ENCODE measurements at places on chromosomes 11 and 22.

GRCh38 chr11:8056810-8057463 is 24.1 kb upstream of the TUB start:
- no peak for DNase-seq

- peak; percentile 36 for DNase-seq
These were observed 45.3 kb downstream of the CCDC34 start for GRCh38 chr11:27317751-27318150.

DNA sequence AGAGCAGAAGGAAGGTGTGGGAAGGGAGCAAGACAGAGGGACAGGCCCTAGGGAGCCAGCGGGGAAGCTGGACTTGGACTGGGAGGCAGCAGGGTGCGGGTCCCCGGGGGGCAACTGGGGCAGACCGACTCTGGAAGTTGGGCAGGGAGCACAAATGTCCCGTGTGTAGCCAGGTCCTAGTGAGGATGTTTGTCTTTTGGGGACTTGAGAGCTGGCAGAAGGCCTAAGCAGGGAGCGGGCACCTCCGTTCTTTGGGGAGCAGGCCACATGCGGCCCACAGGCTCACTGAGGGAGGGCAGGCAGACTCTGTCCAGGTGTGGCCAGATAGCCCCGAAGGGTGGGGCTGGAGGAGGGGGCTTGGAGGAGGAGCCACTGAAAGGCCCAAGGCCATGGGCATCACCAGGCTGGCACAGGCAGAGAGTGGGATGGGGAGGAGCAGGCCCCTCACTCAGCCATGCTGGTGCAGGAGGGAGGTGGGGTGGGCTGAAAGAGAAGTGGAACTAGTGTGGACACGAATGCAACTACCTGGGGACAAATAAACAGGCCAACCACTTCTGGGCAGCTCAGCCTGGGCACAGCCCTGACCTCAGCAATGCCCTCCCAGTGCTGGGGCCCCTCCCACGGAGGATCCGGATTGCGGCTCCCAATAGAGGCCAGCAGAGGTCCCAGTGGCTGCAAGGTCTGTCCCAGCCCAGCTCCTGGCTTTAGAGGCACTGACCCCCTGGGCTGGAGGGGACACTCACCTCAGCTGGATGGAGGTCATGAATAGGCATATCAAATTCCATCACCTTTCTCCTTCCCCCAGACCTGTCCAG is 1.3 kb upstream of the SCARF2 start:
- DNase-seq = no peak

DNA sequence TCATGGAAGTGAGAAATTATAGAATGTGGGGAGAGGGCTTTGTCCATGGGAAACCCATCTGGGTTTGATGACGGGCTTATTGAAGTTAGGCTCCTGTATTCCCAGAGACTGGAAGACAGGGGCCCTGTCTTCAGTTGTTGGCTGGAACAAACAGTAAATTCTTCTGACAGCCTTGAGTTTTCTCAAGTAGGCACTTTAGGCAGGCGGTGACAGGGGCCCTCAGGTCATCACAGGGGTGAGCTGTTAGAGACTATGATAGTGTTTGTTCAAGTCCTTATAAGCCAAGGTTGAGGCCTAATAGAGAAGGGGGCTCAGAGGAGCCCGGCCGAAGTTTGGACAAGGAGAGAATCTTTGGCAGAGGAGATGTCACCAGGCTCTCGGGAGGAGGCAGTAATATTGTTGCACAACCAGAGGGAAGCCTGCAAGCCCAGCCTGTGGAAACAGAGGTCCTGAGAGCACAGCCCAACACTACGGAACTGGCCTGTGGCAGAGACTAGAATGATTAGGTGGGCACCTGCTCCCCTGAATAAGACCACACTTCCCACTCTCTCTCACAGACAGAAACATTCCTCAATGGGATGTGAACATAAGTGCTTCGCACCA is 20.2 kb upstream of the IL17RA start:
- DNase-seq = no peak

DNA sequence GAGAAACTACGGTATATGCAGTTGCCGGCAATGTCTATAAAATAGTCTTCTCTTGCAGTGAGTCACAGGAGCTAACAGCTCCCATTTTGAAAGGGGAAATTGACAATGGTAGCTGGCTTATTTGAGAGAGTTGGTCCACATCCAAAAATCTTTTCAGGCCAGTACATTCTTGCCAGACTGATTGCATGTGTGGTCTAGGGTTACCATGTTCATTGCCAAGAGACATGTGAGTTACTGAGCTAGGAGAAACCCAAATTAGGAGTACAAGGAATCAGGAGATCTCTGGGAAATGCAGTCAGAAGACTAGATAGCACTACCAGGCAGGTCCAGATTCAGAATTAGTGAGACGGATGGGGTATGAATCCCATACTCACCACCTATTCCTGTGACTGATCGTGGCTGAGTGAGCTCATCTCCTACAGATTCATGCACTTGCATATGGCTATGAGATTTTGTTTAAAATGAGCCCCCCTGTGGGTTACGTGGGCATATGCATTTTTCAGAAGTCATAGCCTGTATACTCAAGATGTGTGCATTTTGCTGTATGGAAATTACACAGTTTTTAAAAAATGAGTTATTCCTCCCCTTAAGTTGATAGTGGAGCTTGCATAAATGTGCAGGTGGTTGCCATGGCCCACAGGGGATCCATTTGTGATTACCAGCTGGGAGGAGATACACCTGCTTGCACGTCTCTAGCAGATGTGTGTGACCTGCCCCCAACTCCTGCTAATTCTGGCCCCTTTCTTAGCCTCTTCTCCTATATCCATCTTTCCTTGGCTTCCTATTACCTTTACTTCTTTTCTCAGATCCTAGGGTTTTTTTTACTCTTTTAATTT is 102.7 kb downstream of the COMMD9 start:
- peak; percentile 46 for DNase-seq

- no peak for DNase-seq
These were observed 5.3 kb downstream of the LGALS12 start for GRCh38 chr11:63511048-63511748.

DNA sequence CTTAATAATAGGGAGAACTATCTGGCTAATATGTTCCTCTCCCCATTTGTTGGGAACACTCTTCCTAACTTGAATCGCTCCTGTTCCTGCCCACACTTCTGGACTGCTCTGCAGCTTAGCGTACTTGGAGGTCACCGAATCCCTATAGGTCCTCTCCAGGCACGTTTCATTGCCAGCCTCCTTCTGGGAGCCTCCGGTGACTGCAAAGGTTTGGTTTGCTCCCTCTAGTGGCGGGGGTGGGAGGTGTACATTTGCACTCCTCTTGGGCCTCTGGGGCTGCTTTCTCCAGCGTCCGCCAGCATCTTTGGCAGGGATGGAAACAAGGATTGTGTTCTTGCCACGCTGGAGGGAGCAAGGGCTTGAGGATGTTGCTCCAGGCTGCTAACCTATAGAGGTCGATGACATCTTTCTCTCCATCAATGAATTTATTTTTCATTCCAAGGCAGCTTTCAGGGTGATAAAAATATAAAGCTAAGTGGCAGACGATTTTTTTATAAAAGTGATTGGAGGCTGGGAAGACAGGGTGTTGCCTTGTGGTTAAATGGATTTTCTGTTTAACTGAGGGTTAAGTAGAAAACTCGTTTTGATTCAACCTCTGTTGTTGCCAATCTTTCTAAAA is 48.7 kb downstream of the TSPAN18 start:
- no peak for DNase-seq
